Suppressor macrophage (primary cell): ENCODE measurements at places on chromosomes 7 and 10.
A peak's percentile ranks its signal among the peaks of the same experiment; 100 is the strongest.

- no peak for DNase-seq
Observed at GRCh38 chr10:89575031-89575430, 39.6 kb upstream of the SLC16A12 start.

DNA sequence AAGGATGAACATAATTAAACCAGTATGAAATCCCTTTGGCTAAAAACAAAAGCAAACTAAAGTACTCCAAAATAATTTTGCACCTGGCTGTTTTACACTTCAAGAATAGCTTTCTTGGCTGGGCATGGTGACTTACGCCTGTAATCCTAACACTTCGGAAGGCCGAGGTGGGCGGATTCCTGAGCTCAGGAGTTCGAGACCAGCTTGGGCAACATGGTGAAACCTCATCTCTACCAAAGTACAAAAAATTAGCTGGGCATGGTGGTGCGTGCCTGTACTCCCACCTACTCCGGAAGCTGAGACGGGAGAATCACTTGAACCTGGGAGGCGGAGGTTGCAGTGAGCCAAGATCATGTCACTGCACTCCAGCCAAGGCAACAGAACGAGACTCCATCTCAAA lies 92.2 kb upstream of the AMPH start:
- no peak for DNase-seq

DNA sequence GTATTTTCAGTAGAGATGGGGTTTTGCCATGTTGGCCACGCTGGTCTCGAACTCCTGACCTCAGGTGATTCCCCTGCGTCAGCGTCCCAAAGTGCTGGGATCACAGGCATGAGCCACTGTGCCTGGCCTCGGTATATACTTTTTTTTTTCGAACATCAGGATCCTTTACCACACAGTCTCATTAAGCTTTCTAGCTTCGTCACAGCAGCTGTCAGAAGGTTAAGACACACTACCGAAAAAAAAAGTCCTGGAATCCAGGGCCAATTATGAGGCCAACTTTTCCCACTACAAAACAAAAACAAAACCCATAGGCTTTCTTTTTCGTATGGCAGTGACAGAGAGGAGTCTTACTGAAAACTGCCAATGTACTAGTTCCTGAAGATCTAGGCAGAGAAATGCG lies 30.7 kb downstream of the ZC3HC1 start:
- no peak for DNase-seq

- no peak for DNase-seq
Observed at GRCh38 chr7:151721694-151722093, 155.2 kb downstream of the PRKAG2 start.

GRCh38 chr7:17030559-17030958 lies 148.8 kb upstream of the AGR3 start:
- peak; percentile 46 for DNase-seq

DNA sequence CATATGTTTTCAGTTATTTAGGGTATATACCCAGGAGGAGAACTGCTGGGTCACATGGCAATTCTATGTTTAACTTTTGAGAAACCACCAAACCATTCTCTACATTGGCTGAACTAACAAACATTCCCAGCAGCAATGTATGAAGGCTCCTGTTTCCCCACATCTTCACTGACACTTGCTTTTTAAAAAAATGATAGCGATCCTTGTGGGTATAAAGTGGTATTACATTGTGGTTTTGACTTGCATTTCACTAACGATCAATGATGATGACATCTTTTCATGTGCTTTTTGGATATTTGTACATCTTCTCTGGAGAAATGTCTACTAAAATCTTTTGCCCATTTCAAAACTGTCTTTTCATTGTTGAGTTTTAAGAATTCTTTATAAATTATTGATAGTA lies 51.2 kb upstream of the ANAPC16 start:
- peak; percentile 30 for DNase-seq

DNA sequence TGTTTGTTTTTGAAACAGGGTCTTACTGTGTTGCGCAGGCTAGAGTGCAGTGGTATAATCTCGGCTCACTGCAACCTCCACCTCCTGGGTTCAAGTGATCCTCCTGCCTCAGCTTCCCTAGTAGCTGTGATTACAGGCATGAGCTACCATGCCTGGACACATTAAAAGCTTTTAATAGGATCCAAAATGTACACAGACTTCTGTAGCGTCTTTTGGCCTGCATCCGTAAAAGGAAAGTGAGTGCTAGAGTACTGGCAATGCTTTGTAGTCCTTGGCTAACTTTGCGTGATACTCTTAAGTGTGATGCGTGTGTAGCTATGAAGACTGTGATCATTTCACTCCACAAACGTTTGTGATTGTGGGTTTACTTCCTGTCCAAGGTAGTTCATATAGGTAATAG lies 13.3 kb downstream of the ZRANB1 start:
- DNase-seq, result no peak

GRCh38 chr10:22805304-22805703 lies 90.9 kb upstream of the PIP4K2A start:
- DNase-seq, result no peak

DNA sequence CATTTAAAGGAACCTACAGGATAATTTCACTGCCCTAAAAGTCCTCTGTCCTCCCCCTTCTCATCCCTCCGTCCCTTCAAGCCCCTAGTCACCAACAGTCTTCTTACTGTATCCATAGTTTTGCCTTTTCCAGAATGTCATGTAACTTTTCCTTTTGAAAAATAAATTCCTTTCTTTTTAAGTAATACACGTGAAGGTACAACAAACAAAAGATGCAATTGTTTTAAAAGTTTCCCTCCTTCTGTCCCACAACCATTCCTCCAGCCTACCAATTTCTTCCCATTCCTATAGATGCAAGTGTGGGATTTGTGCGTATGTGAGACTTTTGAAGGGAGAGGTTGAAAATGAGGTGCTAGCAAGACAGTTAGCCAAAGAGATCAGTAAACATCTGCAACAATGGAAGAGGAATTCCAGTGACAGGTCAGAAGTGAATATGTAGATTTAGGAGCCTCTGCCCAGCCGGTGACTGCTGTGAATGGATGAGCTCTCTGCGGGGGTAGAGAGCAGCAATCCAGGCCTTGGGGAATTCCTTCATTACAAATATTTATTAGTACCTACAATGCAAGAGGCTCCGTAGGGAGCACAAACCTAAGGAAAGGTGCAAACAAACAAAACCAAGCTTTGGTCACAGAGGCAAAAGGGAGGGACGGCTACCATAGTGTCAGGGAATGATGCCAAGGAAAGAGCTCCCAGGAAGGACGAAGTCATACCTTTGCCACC lies 243.6 kb downstream of the SKIDA1 start:
- DNase-seq, result no peak

GRCh38 chr10:126583552-126584200 lies 86.8 kb downstream of the C10orf90 start:
- DNase-seq, result no peak

- DNase-seq, result no peak
Observed at GRCh38 chr7:44994877-44995554, 5.0 kb upstream of the CCM2 start.
